Activated CD4-positive, alpha-beta T cell treated with anti-CD3 and anti-CD28 coated beads for 36 hours (primary cell): ENCODE measurements at places on chromosomes 13 and 19. TPM values are rescaled to one million over a fixed set of nuclear protein-coding genes. Genes with fewer than 3 reads are reported as not detected.

The ZFP28 gene
- 4.4 TPM for total RNA-seq

The NTF4 gene
- total RNA-seq, result not detected

The RAB3A gene
- 5.6 TPM for total RNA-seq

The HIPK4 gene
- total RNA-seq, result not detected

The C13orf42 gene
- total RNA-seq, result not detected

The PROSER3 gene
- 39.8 TPM for total RNA-seq

The CGB8 gene
- not detected for total RNA-seq

The ZNF610 gene
- 2.3 TPM for total RNA-seq

The MRPL57 gene
- total RNA-seq, result 23.0 TPM

The ZNF43 gene
- total RNA-seq, result 31.7 TPM

The CHERP gene
- 57.9 TPM for total RNA-seq

The CABP5 gene
- not detected for total RNA-seq

The ZNF560 gene
- total RNA-seq, result 0.25 TPM

The NPHS1 gene
- total RNA-seq, result not detected

The NCAN gene
- not detected for total RNA-seq

The RUBCNL gene
- 1.0 TPM for total RNA-seq

The ANGPTL8 gene
- total RNA-seq, result not detected

The GPC6 gene
- total RNA-seq, result not detected

The KIR2DL1 gene
- total RNA-seq, result not detected

The PLEKHA4 gene
- total RNA-seq, result 10.9 TPM

The FUT6 gene
- total RNA-seq, result not detected

The ZNF433 gene
- 1.5 TPM for total RNA-seq

The SYNGR4 gene
- 0.25 TPM for total RNA-seq

The CCNE1 gene
- 29.4 TPM for total RNA-seq

The ZNF564 gene
- total RNA-seq, result 5.2 TPM

The C2CD4C gene
- 0.09 TPM for total RNA-seq

The ACTL9 gene
- total RNA-seq, result not detected

The ZNF579 gene
- 7.5 TPM for total RNA-seq

The KIR3DL3 gene
- not detected for total RNA-seq

The SERPINE3 gene
- total RNA-seq, result not detected

The CA11 gene
- 11.5 TPM for total RNA-seq

The WDR62 gene
- 14.3 TPM for total RNA-seq

The SRRM5 gene
- 0.74 TPM for total RNA-seq

The ADGRE2 gene
- total RNA-seq, result 0.95 TPM

The WDR88 gene
- not detected for total RNA-seq

The LAIR1 gene
- 3.5 TPM for total RNA-seq

The BRD4 gene
- total RNA-seq, result 126 TPM
